CD4-positive, alpha-beta memory T cell (primary cell): ENCODE measurements at places on chromosomes 7 and 10. TPM values are rescaled to one million over a fixed set of nuclear protein-coding genes. Genes with fewer than 3 reads are reported as not detected.

EEF1AKMT2 gene
- 24.2 TPM for total RNA-seq

ST8SIA6 gene
- total RNA-seq: 0.52 TPM

POLR3A gene
- total RNA-seq: 17.6 TPM

DENND10 gene
- total RNA-seq: 53.4 TPM

HSPA12A gene
- 0.36 TPM for total RNA-seq

ASB15 gene
- total RNA-seq: not detected

DUSP5 gene
- 3.8 TPM for total RNA-seq

SLC26A5 gene
- not detected for total RNA-seq

AKR1C8 gene
- total RNA-seq: 8.5 TPM

NXPH1 gene
- not detected for total RNA-seq

SEC61G gene
- 67.0 TPM for total RNA-seq

TMEM196 gene
- total RNA-seq: not detected

DNA sequence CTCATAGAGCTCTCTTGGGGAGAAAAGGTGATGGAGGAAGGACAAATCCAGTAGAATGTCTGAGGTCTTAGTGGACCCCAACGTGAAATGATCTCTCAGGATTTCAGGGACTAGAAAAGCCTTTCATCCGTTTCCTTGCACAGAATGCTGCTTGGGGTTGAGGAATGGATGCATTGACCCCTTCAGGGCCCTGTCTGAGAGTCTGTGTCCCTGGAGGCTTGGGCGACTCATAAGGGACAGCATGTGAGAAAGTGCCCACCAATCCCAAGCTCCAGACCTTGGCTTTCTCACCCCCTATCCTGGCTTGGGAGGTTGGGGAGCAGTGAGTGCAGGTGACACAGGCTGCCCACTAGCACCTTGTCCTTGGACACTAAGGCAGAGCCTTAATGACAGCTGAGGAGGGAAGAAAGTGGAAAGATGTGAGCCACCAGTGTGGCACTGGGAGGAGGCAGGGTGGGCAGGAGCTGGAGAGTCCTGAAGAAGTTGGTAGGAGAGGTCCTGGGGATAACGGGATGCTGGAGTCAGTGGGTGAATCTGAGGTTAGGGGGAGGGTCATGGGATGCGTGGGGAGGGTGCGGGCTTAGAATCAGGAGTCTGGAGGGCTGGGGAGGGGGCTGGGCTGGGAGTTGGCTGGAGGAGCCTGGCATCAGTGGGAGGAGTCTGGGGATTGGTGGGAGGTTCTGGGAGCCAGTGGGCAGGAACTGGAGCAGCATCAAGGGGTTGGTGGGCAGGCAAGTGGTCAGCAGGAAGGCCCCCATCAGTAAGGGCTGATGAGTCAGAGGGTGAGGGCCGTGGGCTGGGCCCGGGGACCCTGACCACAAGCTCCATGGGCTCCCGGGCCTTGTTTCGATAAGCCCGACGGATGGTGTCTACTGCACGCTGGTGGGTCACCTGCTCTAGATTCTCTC, 8.6 kb downstream of the LZTS2 start:
- no peaks in the 10 kb centered on the region for H3K27me3 ChIP-seq
- no peaks in the 10 kb centered on the region for H3K36me3 ChIP-seq
- no peak for DNase-seq

GRCh38 chr7:54179321-54180029, 362.7 kb upstream of the VSTM2A start:
- no peaks in the 10 kb centered on the region for H3K36me3 ChIP-seq
- H3K4me1 ChIP-seq: no peaks in the 10 kb centered on the region
- no peak overlapping the region for H3K4me3 ChIP-seq
- H3K27me3 ChIP-seq: no peaks in the 10 kb centered on the region
- no peak overlapping the region for H3K27ac ChIP-seq
- DNase-seq: no peak

DNA sequence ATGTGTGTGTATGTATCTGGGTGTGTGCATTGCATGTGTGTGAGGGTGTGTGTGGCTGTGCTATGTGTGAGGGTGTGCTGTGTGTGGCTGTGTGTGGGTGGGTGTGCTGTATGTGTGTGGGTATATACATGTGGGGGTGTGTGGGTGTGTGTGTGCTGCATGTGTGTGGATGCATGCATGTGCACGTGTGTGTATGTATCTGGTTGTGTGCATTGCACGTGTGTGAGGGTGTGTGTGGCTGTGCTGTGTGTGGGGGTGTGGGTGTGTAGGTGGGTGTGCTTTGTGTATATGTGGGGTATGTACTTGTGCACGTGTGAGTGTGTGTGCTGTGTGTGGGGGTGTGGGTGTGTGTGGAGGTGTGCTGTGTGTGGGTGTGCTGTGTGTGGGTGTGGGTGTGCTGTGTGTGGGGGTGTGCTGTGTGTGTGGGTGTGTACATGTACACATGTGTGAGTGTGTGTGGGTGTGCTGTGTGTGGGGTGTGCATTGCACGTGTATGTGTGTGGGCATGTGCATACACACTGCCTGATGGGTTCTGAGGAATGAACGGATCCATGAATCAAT, 579.8 kb downstream of the PTPRN2 start:
- H3K36me3 ChIP-seq: no peaks in the 10 kb centered on the region
- H3K4me1 ChIP-seq: peaks cover 13% of the 10 kb centered on the region
- DNase-seq: no peak
- no peaks in the 10 kb centered on the region for H3K27me3 ChIP-seq
- H3K27ac ChIP-seq: no peak overlapping the region
- H3K4me3 ChIP-seq: no peak overlapping the region

- no peak overlapping the region for H3K27ac ChIP-seq
- no peak overlapping the region for H3K4me3 ChIP-seq
- H3K4me1 ChIP-seq: no peaks in the 10 kb centered on the region
- DNase-seq: no peak
- no peaks in the 10 kb centered on the region for H3K36me3 ChIP-seq
- no peaks in the 10 kb centered on the region for H3K27me3 ChIP-seq
Observed at GRCh38 chr10:49668684-49669083, 10.8 kb upstream of the C10orf53 start.

GRCh38 chr7:84226759-84227158, 32.2 kb upstream of the SEMA3A start:
- H3K36me3 ChIP-seq: no peaks in the 10 kb centered on the region
- no peaks in the 10 kb centered on the region for H3K4me1 ChIP-seq
- no peak overlapping the region for H3K4me3 ChIP-seq
- no peak for DNase-seq

- H3K4me1 ChIP-seq: peaks cover 6% of the 10 kb centered on the region
- no peak for DNase-seq
- no peak overlapping the region for H3K4me3 ChIP-seq
- no peak overlapping the region for H3K27ac ChIP-seq
- H3K36me3 ChIP-seq: no peaks in the 10 kb centered on the region
Observed at GRCh38 chr10:88110355-88110754, 246.9 kb downstream of the PTEN start.

GRCh38 chr10:21030091-21030490, 133.0 kb upstream of the NEBL start:
- no peaks in the 10 kb centered on the region for H3K4me1 ChIP-seq
- no peaks in the 10 kb centered on the region for H3K27me3 ChIP-seq
- no peaks in the 10 kb centered on the region for H3K36me3 ChIP-seq
- H3K4me3 ChIP-seq: no peak overlapping the region
- no peak overlapping the region for H3K27ac ChIP-seq

DNA sequence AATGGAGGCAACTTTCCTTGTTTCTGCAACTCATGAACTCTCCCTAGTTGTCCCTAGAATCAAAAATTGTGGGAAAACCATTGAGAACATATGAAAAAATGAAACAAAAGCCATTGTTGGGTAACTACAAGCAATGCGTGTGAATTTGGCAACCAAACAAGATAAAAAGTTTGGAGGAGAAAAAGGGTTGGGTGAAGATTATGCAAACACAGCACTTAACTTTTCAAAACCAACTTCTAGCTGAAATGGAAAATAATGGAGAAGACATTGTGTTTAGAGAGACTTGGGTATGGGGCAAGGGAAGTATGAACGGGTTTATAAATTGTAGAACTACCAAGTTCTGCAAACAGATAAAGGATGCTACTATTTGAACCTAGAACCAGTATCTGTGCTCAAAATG, 89.0 kb upstream of the SVIL start:
- H3K4me3 ChIP-seq: no peak overlapping the region
- DNase-seq: no peak
- peaks cover 25% of the 10 kb centered on the region for H3K4me1 ChIP-seq
- no peaks in the 10 kb centered on the region for H3K27me3 ChIP-seq

GRCh38 chr7:37483627-37484026, 35.0 kb upstream of the ELMO1 start:
- no peak for DNase-seq
- no peak overlapping the region for H3K27ac ChIP-seq
- H3K4me1 ChIP-seq: no peaks in the 10 kb centered on the region
- H3K27me3 ChIP-seq: no peaks in the 10 kb centered on the region
- no peak overlapping the region for H3K4me3 ChIP-seq

- H3K36me3 ChIP-seq: no peaks in the 10 kb centered on the region
- DNase-seq: no peak
- H3K4me1 ChIP-seq: no peaks in the 10 kb centered on the region
- H3K4me3 ChIP-seq: no peak overlapping the region
- H3K27ac ChIP-seq: no peak overlapping the region
Observed at GRCh38 chr10:72145657-72146056, 57.3 kb upstream of the SPOCK2 start.

GRCh38 chr10:85280014-85280413, 951.6 kb downstream of the CCSER2 start:
- no peak overlapping the region for H3K27ac ChIP-seq
- H3K27me3 ChIP-seq: no peaks in the 10 kb centered on the region
- H3K4me1 ChIP-seq: no peaks in the 10 kb centered on the region
- H3K4me3 ChIP-seq: no peak overlapping the region

DNA sequence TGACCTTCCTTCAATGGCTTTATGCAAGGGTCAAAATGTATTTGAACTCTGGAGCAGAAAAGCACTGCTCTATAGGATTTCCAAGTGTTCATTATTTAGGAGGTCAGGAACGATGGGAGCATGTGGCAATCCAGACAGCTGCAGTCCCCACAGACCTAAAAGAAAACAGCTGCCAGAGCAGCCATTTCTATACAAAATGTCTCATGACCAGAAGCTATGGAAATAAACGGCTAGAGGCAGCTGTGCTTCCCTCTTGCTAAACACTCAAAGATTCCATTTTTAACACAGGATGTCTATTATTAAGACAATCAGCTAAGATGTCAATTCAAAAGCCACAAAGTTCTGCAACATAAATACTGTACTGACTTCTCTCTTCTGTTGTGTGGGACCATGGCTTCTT, 879.1 kb upstream of the C7orf33 start:
- no peaks in the 10 kb centered on the region for H3K27me3 ChIP-seq
- no peaks in the 10 kb centered on the region for H3K4me1 ChIP-seq
- H3K36me3 ChIP-seq: no peaks in the 10 kb centered on the region
- H3K4me3 ChIP-seq: no peak overlapping the region

GRCh38 chr7:129452589-129453231, 18.5 kb downstream of the STRIP2 start:
- no peaks in the 10 kb centered on the region for H3K36me3 ChIP-seq
- no peak for DNase-seq
- H3K4me1 ChIP-seq: no peaks in the 10 kb centered on the region
- no peak overlapping the region for H3K27ac ChIP-seq

DNA sequence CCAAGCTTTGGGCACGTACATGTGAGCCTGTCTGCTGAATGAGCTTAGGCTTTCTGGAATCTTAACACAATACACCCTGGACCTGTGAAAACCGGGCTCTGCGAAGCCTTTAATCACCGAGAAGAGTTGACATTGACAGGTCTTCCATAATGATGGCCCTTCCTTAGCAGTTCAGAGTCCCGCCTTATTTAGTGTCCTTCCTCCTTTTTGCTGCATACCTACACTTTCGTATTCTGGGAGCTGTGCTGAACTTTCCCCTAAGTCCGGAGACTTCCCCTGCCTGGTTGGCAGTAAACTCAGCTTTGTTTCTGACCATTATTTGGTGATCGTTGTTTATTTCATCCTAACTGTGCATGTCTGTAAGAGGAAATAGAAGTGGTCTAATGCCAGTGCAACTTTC, 212.0 kb downstream of the CAMK1D start:
- no peaks in the 10 kb centered on the region for H3K4me1 ChIP-seq
- H3K36me3 ChIP-seq: no peaks in the 10 kb centered on the region
- no peaks in the 10 kb centered on the region for H3K27me3 ChIP-seq
- H3K4me3 ChIP-seq: no peak overlapping the region
- DNase-seq: no peak
- H3K27ac ChIP-seq: no peak overlapping the region

- H3K4me3 ChIP-seq: no peak overlapping the region
- no peaks in the 10 kb centered on the region for H3K36me3 ChIP-seq
- no peak overlapping the region for H3K27ac ChIP-seq
Observed at GRCh38 chr7:102064361-102065025, 222.2 kb upstream of the SH2B2 start.

- peaks cover 50% of the 10 kb centered on the region for H3K27me3 ChIP-seq
- no peak overlapping the region for H3K27ac ChIP-seq
- no peak overlapping the region for H3K4me3 ChIP-seq
- peaks cover 19% of the 10 kb centered on the region for H3K4me1 ChIP-seq
- no peak for DNase-seq
Observed at GRCh38 chr10:101291331-101292193, 62.3 kb upstream of the LBX1 start.

- H3K4me3 ChIP-seq: no peak overlapping the region
- H3K27ac ChIP-seq: no peak overlapping the region
- H3K36me3 ChIP-seq: no peaks in the 10 kb centered on the region
Observed at GRCh38 chr7:11332865-11333228, 359.2 kb downstream of the PHF14 start.

GRCh38 chr7:6442114-6442513, 5.6 kb downstream of the DAGLB start:
- no peaks in the 10 kb centered on the region for H3K27me3 ChIP-seq
- DNase-seq: no peak
- H3K4me1 ChIP-seq: peaks cover 36% of the 10 kb centered on the region
- peaks cover 17% of the 10 kb centered on the region for H3K36me3 ChIP-seq
- H3K27ac ChIP-seq: no peak overlapping the region
- H3K4me3 ChIP-seq: no peak overlapping the region

- H3K36me3 ChIP-seq: no peaks in the 10 kb centered on the region
- H3K27ac ChIP-seq: no peak overlapping the region
- no peak for DNase-seq
- no peak overlapping the region for H3K4me3 ChIP-seq
- peaks cover 100% of the 10 kb centered on the region for H3K4me1 ChIP-seq
- no peaks in the 10 kb centered on the region for H3K27me3 ChIP-seq
Observed at GRCh38 chr10:114518401-114519305, 114.4 kb upstream of the AFAP1L2 start.

GRCh38 chr10:48507933-48508790, 96.7 kb downstream of the ARHGAP22 start:
- no peak for DNase-seq
- no peak overlapping the region for H3K27ac ChIP-seq
- H3K27me3 ChIP-seq: no peaks in the 10 kb centered on the region
- H3K4me1 ChIP-seq: no peaks in the 10 kb centered on the region
- H3K36me3 ChIP-seq: no peaks in the 10 kb centered on the region
